ENCODE measurements at places on chromosomes 12 and 14.

DNA sequence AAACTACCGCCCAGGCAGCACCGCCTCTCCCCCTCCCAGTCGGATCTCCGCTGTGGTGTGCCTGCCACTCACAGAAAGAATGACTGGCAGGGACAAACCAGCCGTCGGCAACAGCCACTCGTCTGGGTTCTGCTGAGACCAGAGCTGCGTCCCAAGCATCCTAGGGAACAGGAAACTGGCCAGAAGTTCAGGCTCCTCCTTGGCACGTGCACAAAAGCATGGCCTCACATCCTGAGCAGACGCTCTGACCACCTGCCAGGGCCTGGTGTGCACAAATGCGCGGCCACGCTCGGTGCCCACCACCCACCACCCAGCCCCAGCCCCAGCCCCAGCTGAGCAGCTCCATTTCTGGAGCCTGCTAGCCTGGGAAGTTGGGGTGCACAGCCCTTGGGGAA lies 214.8 kb downstream of the DPF3 start:
- DNase-seq: no peak

GRCh38 chr12:51620448-51620847 lies 29.4 kb downstream of the SCN8A start:
- no peak for DNase-seq

DNA sequence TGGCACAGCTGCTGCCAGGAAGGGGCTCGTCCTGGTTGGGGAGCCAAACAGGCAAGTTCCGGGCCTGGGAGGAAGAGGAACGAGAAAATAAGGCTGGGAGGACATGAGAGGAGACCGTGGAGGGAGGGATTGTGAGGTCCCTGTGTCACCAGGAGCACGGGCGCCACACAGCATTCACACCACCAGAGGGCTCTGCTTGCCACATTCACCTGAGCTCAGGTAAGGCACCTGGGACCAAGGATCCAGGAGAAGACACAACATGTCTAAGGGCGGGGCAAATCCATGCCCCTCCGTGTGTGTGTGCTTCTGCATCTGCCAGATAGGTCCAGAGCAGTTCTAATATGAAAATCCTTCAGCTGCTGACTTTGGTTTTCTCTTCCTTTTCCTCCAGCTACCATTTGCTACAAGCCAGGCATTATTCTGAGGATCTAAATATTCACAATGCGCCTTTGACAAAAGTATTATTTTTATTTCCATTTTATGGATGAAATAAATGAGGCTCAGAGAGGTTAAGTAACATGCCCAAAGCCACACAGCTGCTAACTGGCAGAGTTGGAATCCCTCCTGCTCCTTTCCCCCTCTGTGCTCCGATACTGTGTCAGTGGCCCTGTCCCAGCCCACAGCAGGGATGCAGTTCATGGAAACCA lies 14.6 kb downstream of the RAPGEF3 start:
- DNase-seq: no peak

DNA sequence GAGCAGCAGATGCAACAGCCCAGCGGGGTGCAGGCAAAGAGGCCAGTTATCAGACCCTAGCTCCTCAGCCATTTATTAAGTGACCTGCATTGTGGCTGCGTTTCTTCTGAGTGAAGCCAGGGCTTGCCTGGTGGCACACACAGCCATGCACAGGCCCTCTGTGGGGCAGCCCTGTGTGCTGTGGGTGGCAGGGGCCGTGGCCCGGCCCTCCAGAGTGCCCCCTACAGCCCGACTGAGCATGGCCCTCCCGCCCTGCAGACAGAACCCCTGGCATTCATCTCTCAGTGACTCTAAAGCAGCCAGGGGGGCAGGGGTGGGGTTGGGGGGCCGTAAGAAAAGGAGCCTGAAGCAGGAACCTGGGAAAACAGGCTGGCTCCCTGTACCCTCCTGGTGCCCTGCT lies 226.0 kb upstream of the PWP1 start:
- no peak for DNase-seq

DNA sequence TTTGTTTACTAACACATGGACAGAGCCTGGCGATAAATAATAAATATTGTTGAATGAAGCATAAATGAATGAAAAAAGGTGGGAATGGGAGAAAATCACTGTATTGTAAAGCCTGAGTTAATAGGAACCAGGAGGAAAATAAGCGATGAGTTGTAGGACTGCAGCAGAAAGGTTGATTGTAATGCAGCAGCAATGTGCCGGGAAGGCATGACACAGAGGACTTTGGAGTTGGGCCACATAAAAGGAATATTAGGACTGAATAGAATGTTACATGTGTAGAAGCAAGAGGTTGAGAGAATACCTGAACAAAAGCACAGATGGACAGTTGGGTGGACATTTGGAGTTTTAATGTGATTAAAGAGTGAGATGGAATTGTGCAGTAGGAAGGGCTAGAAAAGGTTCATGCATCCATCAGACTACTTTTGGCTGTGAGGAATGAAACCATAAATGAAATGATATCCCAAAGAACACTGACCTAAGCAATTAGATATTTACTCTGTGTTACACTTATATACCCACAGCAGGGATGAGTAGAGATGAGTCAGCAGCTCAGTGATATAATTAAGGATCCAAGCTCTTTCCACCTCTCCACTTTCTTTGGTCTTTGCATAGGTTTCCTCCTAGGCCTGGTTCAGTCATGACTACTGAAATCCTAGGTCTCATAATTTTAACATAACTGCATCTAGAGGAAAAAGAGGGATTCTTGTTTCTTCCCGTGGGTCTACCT lies 55.4 kb downstream of the CCER1 start:
- no peak for DNase-seq

- no peak for DNase-seq
Measured at GRCh38 chr14:73861073-73861472, 9.4 kb downstream of the PTGR2 start.

- DNase-seq: no peak
Measured at GRCh38 chr14:23284654-23285529, 1.0 kb downstream of the HOMEZ start.

DNA sequence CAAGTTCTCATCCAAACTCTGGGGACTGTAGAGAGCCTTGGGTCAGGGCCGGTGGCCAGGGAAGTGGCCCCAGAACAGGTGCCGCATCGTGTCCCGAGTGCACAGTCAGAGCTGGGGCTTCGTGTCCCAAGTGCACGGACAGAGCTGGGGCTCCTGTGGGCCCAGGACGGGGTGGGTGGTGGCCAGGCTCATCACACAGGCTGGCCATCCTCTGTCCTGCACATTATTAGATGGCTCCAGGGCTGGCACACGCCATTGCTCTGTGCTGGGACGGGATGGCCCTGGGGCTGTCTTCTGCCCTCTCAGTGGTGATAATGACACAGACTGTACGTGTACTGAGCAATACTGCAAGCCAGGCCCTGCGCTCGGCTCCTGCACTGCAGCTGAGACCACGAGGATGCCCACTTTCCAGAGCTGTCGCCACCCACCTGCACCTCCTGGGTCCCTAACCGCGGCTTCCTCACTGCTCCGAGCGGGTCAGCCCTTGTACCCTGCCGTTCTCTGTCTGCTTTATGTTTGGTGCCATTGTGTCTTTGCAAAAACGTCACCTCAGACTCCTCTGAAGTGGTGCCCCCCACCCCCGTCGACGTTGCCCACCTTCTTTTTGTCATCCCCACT lies 1.9 kb downstream of the FBRSL1 start:
- DNase-seq: no peak

All from ureter (tissue), 1 donor.